ENCODE measurements at places on chromosomes 6 and 20.

DNA sequence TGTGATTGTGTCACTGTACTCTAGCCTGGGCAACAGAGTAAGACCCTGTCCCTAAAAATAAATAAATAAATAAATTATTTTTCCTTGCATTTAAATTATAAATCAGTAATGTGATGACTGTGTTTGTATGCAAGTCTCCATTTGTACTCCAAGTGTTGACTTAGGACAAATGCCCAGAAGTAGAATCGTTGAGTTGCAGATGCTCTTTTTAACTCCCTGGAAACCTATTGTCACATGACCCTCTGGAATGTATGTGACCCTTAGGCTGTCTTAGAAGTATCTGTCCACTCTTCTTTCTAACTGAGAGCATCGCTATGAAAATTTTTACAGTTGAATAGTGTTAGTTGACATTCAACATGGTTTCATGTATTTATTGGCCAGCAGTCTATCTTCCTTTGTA, 18.8 kb downstream of the OR2A4 start:
- DNase-seq, result no peak

GRCh38 chr6:137115658-137116057, 57.8 kb downstream of the IL22RA2 start:
- DNase-seq, result no peak

GRCh38 chr6:95249661-95250060, 327.7 kb upstream of the MANEA start:
- DNase-seq, result no peak

- DNase-seq, result no peak
Observed at GRCh38 chr6:86152546-86152945, 509.9 kb upstream of the SYNCRIP start.

- DNase-seq, result no peak
Observed at GRCh38 chr6:63745784-63746183, 110.2 kb downstream of the PHF3 start.

GRCh38 chr20:22524393-22525015, 59.9 kb downstream of the FOXA2 start:
- no peak for DNase-seq

- no peak for DNase-seq
Observed at GRCh38 chr20:24566656-24567055, 97.2 kb downstream of the SYNDIG1 start.

DNA sequence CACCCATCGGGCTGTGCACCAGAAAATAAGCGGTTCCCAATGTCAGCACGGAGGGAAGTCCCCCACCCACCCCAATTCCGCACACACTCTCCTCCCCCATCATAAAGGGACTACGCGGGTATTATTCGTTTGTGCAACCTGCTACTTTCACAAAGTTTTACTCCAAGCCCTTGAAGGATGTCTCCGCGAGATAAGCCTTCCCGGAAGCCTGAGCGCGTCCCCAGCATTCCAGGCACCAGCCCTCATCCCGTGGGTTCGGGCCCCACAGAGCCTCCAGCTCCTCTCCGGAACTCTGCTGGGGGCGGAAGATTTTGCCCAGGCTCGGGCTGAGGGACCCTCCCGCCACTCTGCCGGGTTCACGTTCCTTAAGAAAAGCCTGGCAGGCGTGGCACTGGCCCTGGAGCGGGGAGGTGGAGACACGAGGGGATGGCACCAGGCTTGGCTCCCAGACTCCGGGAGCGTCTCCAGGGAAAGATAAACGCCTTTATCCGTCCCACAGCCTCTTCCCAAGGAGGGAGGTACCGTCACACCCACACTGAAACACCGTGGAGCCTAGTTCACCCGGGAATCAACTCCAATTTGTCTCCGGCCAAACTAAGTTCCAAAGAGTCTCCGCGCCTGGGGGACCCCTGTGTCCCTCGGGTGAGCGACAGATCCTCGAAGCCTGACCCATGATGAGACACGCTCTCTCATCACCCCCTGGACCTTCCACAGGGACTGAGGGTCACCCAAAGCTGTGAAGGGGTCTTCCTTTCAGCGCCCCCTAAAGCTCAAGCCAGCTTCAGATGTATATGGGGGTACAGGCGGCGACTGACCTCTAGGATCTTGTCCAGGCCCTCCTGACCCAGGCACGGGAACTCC, 934 bp downstream of the KCNK5 start:
- no peak for DNase-seq

- no peak for DNase-seq
Observed at GRCh38 chr20:11810311-11811083, 107.2 kb upstream of the BTBD3 start.

DNA sequence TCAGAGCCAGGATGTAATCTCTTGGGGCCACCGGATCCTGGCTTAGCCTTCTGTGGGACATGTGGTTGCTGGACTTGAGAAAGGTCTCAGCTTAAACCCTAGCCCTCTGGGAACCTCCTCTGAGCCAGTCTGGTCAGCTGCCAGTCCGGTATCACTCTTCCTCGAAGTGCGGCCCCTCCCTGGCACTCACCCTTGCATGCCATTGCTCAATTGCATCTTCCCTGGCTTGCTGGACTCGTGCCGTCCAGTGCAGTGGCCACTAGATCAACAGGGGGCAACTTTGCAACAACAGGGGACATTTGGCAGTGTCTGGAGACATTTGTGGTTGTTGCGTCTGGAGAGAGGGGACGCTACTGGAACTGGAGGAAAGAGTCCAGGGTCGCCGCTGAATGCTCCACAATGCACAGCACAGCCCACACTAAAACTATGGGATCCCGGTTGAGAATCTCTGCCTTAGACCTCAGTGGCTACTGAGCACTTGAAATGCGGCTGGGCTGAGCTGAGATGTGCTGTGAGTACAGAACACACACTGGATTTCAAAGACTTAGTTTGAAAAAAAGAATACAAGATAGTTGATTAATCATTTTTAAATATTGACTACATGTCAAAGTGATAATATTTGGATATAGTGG, 152.1 kb downstream of the TFAP2C start:
- DNase-seq, result no peak

DNA sequence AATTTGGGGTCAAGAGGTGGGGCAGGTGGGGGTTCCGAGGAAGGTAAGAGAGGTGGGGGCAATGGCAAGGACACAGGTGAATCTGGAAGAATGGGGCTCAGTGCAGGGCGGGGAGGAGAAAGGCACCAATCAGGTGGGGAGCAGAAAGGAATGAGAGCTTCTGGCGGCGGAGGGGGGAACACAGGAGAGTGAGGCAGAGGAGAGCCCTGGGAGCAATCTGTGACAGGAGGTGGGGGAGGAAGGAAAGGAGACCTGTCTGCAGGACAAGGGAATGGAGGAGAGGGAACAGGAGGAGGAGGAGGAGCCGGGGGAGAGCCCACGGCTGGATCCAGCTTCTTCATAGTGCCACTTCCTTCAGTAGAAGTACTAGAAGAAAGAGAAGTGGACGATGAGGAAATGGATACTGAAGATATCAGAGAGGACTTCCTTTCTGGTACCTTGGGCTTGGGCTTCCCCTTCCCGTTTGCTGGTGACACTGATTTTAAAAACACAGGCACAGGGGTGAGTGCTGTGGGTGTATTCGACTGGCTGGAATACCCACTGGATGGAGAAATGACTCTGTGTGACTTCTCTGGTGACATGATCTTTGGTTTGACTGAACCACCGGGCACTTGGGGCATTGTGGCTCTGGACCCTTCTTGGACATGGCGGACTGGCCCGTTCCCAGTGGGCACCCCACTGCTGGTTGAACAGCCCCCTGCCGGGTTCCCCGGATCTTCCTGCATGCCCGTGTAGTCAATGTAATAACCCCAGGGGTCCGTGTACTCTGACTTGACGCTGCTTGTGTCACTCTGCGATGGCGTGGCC, 27.4 kb downstream of the HEBP2 start:
- no peak for DNase-seq

- no peak for DNase-seq
Observed at GRCh38 chr20:58829531-58829941, 21.2 kb downstream of the GNAS-AS1 start.

DNA sequence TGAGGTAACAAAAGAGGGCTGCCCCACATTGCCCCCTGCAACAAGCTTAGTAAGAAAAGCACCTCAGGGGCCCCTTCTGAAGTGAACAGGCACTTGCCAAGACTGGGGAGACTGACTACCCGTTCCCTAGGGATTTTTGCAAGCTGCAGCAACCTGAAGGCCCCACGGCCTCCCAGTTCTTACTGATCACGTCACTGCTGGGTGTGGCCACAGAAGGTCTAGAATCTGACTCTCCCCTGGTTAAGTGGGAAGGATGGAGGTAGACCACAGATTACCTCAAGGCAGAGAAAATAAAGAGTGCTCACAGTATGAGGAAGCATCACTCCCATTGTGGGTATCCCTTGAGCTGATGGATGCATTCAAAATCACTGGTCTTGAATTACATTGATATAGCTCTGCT, 201.5 kb upstream of the KCNQ5 start:
- DNase-seq, result no peak

DNA sequence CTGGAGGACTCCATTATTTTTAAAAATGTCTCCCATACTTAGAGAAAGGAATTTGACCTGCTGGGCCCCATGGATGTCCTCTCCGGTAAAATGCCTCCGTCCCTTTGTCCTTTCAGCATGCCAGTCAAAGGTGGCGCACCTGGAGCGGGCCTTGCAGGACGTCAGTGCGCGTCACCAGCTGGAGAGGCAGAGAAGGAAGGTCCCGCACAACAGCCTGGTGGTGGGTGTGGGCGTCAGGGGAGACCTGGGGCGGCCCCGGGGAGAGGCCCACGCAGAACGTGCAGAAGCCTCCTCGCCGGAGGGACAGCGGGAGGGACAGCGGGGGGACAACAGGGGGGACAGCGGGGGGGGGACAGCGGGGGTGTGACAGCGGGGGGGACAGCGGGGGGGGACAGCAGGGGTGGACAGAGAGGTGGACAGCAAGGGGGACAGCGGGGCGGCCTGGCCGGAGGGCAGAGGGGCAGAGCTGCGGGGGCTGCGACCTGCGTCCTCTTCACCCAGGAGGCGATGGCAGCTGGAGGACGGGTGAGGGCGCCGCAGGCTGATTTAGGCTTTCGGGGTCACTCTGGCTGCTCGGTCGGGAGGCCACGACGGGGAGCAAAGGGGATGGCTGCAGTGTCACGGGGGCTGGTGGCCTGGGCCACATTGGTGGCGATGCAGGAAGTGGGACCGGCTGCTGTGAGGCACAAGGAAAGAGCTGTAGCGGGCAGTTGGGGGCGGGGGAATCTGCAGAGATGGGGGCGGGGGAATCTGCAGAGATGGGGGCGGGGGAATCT, 859 bp upstream of the KIF25 start:
- DNase-seq, result no peak

DNA sequence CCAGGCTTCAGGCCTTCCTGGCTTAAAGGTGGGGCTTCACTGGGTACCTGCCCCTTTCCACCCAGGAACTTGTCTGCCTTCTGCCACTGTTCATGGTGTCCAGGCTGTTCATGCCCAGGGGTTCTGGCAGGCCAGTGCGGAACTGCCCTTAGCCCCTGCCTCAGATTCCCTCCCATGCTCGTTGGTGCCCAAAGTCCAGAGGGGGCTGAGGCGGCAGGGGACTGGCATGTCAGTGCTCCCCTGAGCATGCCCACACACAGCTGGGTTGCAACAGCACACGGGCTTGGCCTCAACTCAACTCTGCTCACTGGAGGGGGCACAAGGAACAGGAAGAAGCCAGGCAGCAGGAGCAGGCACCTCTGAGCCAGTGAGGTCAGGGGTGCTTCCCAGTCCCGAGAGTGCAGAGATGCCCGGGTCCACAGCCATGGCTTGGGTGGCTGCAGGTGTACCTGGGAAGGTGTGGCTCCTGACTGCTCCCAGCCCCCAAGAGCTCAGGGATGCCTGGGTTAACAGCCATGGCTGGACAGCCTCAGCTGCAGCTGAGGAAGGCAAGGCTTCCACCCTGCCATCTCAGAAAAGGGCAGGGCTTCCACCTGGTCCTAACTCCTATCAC, 845.9 kb downstream of the EYS start:
- DNase-seq, result no peak

GRCh38 chr6:141587482-141588266, 545.1 kb upstream of the GJE1 start:
- DNase-seq, result no peak

- peak; percentile 64 for DNase-seq
Observed at GRCh38 chr20:49928411-49929141, 7.6 kb upstream of the RNF114 start.

DNA sequence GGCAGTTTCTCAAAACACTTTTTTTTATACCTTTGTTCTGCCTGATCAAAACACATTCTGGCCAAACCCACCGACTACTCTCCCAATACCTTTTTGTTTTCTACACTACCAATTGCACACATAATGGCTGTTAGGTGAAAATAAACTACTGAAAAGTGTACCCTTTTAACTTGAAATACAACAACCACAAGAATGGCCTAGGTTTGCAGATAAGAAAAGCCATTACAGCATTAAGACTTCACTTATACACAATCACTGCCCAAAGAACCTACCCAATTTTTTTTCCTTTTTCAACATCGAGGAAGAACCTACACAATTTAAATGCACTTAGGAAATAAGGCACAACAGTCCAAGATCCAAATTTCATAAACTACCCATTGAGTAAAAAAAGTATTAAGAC, 1.8 kb downstream of the SEC63 start:
- no peak for DNase-seq

DNA sequence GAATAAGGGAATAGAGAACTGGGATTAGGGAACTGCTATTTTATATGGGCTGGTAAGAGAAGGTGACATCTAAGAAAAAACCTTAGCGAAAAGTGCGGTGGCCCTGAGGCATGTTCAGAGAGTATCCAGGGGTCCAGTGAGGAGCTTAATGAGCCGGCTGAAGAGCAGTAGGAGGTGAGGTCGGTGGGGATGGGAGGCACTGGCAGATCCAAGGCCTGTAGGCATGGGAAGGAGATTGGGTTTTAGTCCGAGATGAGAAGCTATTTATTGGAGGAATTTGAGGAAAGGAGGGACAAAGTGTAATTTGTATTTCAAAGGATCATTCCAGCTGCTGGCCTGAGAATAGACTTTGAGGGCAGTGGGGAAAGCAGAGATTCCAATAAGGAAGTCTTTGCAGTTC, 123.8 kb downstream of the QKI start:
- no peak for DNase-seq
